Stimulated activated CD8-positive, alpha-beta memory T cell treated with anti-CD3 and anti-CD28 coated beads, Interleukin-15, amount 100 ng/mL, for 48 hours (primary cell): ENCODE measurements at places on chromosomes 1 and 21.

DNA sequence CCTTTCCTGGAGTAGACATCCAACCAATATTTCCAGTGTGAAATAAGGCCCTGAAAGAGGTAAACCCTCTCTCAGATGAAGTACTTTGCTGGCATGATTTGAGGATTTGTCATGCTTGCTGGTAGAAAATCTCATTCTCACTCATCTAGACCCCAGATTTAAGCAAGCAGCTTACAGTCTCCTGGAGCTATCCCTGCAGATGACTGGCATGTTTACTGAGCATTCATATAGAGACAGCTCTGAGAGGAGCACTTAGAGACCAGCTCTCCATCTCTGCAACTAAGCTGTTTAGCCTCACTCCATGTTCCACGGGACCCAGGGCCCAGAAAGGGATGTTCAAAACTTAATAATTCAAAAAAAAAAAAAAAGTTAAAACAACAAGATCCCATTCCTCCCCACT lies 34.2 kb downstream of the GPR161 start:
- DNase-seq: no peak

DNA sequence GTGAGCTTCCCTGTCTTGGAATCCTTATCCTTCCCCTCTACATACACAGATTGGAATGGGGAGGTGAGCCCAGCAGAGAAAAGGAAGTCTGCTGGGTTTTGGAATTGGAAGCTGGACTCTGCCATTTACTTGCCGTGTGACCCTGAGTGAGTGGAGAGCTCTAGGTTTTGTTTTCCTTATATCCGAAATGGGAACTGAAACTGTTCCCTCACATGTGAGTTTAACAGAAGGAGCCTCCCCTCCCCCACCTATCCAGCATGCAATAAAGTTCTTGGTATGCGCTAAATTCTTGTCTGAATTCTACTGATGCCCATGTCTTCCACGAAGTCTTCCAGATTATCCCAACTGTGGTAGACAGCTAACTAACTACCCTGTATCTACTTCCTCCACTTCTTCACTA lies 58.7 kb downstream of the NENF start:
- DNase-seq: no peak

DNA sequence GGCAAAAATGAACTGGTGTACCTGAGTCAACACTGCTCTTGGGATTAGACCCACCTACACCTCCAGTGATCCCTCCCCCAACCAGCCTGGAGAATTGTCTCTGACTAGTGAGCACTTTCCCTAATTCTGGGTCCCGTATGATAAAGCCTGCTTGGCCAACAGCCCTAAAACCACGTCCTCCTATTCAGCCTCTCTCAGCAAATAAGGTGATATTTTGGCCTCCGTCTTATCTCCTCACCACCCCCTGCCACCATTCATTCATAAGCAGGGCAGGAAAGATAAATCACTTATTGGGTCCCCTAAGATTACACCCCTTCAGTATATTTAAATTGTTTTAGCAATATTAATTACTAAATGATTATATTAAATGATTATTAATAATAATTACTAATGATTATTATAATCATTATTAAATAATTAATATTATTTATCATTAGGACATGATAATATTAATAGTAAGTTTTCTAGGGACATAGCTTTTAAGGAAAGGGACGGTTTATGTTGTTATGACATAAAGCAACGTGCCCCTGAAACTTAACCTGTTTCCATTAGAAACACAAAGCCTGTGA lies 108.0 kb downstream of the DUSP10 start:
- no peak for DNase-seq

DNA sequence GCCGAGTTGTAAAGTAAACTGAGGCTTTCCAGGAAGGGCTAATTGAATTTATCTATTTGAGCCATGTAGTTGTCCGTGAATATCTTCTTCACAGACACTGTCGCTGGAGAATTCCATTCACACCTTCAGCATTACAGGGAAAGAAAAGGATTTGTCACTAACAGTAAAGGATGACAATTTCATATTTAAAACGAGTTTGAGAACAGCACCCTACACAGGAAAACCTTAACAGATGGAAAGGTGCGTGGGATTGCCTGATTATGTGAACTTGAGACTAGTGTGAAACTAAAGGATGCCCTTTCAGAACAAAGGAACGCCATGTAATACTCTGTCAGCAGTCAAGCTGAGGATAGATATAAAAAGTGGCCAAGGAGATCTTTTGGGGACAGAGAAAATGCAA lies 492.5 kb upstream of the ADGRL2 start:
- DNase-seq: no peak

GRCh38 chr1:169765580-169766331 lies 29.0 kb downstream of the METTL18 start:
- no peak for DNase-seq

DNA sequence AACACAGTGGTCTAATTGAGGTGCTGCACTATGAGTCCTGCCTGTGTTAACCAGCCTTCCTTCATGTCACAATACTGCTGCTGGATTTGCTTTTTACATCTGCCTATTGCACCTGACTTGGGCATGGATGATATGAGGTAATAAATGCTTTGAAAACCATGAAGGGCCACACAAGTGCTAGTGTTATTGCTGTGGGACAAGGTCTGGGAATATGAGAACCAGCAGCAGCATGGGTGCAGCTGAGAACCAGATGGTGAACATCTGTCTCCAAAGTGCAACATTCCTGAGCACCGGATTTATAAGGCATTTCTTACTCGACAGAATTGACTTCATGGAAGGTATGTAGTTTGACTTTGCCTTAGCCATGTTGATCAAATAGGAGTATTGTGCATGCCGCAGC lies 16.6 kb downstream of the TRIM45 start:
- no peak for DNase-seq

- no peak for DNase-seq
Measured at GRCh38 chr21:39453571-39454179, 1.9 kb downstream of the SH3BGR start.
